ENCODE measurements at places on chromosomes 6 and 20.

DNA sequence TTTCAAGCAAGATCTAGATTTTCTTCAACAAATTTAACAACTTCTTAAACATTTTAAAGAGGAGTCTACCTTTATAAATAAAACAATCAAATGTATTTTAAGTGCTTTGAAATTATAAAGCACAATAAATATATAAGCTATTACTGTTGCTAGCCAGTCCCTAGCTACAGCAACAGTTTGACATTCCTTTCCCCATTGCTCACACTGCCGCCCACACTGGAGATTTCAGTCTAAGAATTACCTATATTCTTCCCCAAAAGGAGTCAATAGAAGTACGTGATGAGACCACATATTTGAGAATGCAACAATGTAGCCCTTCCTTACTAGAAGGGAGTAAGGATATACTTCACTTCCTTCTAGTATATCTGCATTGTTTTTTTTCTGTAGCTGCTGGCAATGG lies 65.3 kb upstream of the RNF146 start:
- no peak for DNase-seq

DNA sequence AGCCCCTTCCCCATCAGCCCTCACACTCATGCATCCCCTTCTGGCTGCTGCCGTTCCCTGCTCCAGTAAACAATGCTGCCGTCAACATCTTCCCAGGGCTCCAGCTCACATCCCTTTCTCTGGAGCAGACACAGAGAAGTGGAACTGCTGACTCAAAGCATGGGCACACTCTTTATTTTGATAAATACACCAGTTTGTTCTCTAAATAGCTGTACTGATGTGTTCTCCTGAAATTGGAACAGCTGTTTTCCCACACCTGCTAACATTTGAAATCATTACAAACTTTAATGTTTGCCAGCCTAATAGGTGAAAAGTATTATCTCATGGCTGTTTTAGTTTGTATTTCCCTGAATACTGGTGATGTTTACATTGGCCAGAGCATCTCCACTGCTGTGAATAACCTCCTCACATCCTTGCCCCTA lies 102.1 kb upstream of the NXT1 start:
- DNase-seq: peak; percentile 30

DNA sequence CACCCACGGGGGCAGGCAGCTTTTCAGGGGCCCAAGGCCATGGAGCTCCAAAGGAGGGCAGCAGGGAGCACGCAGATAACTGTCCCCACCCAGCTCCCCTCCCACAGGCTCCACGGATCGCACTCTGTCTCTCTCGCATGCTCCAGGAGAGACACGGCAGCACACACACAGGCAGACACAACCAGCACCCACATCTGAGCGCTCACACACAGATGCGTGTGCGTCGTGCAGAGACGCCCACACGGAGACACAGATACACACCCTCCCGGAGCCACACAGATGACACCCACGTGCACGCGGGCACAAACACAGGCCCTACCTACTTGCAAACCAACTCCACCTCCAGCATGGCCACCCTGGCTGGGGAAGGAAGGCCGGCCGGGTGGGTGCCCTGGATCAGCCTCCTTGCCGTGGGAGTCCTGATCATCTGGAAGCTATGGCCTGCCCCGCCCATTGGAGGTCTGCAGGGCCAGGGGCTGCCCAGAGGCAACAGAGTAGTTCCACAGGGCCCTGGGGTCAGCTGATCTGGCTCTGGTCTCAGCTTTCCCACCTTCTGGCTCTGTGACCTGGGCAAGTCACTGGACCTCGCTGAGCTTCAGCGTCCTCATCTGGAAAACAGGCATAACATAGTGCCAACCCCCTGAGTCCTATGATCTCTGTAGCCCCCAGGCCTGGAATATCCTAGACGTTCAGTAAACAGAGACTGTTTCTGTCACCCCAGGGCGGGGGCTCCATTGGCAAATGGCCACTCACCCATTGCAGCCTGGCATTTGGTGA lies 31.5 kb downstream of the AAR2 start:
- DNase-seq: no peak

DNA sequence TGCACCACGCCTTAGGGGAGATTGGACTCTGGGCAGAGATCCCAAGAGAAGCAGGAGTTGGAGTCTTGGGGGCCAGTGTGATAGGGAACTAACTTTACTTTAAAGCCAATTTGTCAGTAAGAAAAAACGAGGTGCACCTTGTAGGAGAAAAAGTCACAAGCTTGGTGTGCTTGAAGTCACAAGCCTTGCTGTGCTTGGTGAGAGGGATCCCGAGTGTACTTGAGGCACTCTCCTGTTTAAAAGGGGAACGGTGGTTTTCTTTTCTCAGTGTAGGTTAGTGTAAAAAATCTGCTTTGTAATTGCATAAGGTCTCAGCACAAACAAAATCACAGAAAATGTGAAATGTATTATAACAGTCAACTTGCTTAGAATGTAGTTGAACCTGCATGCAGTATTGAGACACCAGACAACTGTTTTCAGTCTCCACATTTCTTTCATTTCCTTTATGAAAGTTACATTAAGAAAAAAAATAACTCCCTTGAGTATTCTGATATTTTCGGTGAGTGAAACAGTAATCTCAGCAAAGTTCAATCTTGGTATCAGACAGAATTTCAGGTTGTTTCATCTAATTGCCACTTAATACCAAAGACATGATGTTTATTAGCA lies 111.1 kb upstream of the DUSP22 start:
- DNase-seq: no peak

DNA sequence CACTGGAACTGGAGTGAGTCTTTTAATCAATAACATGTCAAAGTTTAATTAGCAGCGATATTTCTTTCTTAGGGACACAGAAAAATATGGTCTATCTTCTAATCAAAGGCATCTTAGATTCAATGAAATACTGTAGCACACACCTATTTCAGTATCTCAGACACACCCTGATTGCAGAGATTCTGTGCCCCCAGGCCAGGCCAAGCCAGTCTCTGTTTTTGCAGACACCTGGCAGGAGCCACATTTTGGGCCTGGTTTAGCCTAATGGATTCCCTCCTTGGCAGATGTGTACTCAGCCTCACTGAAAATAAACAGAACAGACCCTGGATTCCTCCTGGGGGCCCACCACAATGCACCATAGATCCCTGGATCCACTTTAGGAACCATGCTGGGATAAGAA lies 74.8 kb downstream of the LRFN2 start:
- no peak for DNase-seq

DNA sequence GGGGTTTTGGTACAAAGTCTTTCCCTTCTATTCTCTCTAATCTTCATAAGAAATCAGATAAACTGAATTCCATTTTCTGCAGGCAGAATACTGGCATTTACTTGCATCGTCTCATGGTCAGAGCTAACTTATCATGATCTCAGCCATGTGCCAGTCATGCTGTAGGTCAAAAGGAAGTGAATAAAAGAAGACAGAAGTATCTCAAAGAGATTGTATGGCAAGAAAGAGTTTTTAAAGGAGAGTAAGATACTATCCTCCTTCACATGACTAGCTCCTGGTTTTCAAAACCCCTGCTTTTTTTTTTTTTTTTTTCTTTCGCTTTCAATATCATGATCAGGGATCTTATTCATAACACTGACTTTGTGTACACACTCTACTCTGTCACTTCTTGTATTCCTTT lies 398.3 kb downstream of the C6orf118 start:
- DNase-seq: no peak

- no peak for DNase-seq
These were observed 256.2 kb upstream of the MANEA start for GRCh38 chr6:95321126-95321525.

- DNase-seq: no peak
These were observed 142.9 kb downstream of the TFAP2B start for GRCh38 chr6:50961611-50962010.

- no peak for DNase-seq
These were observed 49.7 kb downstream of the OR2B2 start for GRCh38 chr6:27862396-27863066.

- no peak for DNase-seq
These were observed 53.7 kb downstream of the CPXM1 start for GRCh38 chr20:2746636-2747265.

DNA sequence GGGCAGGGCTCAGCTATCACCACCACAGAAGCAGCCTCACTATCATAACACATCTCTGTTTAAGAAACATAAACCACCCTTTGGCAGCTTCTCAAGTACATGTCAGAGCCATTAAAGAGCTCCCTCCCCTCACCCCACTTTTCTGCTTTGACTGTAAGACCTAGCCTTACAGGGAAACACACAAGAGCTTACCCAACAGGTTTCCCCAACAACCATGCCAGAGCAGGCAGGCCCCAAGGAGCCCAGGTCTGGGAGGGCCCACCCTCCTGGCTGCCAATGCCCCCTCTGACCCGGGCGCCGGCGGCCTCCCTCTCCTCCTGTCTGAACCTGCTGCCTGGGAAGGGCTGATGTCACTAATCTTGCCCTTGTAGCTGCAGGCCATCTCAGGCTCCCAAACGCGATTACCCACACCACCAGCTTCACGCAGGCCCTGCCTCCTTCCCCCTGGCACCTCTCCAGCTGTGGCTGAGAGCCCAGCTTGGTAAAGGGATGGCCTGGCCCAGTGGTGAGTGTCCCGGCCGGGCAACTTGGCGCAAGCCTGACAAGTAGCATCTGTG lies 402.0 kb downstream of the MAFB start:
- DNase-seq: no peak

GRCh38 chr6:31272436-31272835 lies 544 bp upstream of the HLA-C start:
- DNase-seq: no peak

DNA sequence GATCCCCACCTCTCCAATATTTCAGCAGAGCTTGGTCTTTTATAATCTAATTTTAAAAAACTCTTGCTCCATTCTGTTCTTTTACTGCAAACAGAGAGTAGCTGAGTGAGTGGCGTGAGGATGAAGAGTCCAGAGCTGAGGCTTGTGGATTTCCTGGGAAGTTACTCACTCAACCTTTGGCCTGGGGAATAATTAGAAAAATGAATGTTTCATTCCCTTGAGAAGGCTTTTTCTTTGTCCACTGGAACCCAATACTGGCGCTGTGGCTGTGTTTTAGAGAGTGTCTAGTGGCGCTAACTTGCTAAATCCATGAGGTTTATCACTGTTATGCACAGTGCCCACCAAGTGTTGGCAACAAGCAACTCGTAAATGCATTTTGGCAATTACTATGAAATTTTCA lies 251.5 kb downstream of the HIVEP2 start:
- no peak for DNase-seq

- no peak for DNase-seq
These were observed 62.1 kb downstream of the WDR27 start for GRCh38 chr6:169639653-169640278.

GRCh38 chr20:45963059-45964005 lies 8.7 kb downstream of the ZNF335 start:
- peak; percentile 47 for DNase-seq

Data from NCI-H2081 (cell line).